Stimulated activated memory B cell treated with anti-CD40 and anti-IgM and Interleukin-4, amounts not matched to agents 10 μg/mL and 1 μg/mL and 100 μg/mL, for 72 hours (primary cell): ENCODE measurements at places on chromosomes 7 and 10.

GRCh38 chr10:54799506-54799905, 1.5 kb downstream of the PCDH15 start:
- ATAC-seq, result no peak

DNA sequence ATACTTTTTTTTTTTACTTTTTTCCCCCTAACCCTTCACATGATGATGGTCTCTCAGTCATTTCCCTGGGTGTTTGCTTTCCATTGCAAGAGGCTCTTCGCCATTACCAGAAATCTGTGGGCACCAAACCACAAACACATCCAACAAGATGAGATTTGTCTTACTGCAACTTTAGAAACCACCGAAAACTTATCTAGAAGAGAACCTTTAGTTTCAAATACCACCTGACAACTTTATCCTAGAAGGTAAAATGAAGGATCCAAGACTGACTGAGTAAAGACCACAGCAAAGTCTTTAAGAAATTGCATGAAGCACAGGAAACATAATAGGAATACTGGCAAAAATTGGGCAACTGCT, 363.3 kb upstream of the MBL2 start:
- no peak for ATAC-seq

DNA sequence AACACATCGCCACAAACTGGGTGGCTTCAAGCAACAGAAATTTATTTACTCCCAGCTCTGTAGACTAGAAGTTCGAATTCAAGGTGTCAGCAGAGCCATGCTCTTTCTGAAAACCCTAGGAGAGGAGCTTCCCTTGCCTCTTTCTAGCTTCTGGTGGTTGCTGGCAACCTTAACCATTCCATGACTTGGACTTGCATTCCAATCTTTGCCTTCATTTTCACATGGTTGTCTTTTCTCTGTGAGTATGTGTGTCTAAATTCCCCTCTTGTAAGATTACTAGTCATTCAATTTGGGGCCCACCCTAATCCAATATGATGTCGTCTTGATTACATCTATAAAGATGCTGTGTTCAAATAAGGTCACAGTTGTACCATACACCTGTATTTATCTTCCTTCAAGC, 65.9 kb upstream of the PRKG1 start:
- no peak for ATAC-seq

GRCh38 chr7:50156163-50156562, 63.1 kb upstream of the ZPBP start:
- peak; percentile 54 for ATAC-seq

DNA sequence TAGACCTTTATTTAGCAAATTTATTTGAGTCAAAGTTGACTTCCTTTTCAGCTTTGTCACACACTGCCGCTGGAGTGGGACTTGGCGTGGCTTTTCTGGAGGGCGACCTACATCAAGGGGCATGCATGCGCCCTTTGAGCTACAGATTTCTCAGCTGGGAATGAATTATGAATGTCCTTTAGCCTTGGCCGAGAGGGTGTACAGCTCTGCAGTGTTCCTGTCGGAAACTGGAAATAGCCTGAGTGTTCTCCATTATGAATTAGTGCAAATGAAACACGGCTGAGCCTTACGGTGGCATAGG, 79.7 kb downstream of the GLRX3 start:
- no peak for ATAC-seq

- ATAC-seq, result no peak
Observed at GRCh38 chr10:83991986-83992753, 147.1 kb upstream of the GHITM start.

GRCh38 chr7:12540850-12541249, 29.7 kb upstream of the SCIN start:
- ATAC-seq, result no peak

DNA sequence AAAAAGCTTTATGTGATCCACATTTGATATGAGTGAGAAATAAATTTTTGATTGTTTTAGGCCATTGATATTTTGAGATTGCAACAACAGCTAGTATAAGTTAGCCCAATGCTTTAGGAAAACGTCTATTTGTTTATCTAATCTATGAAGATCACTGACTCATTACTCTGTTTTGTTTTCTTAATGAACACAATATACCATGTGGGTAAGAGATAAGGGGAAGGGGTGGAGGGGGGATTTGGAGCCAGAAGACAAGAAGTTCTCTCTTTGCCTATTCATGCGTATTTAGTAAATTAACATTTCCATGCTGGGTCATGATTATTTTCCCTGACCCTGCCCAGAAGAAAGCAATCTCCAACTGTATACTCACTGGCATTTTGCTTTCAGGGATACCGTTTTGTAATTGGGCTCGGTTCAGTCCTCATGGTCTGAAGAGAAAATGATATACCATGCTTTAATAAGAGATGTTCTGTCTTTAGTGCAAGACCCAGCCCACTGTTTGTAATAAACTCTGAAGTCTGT, 359.5 kb upstream of the NPSR1 start:
- no peak for ATAC-seq

DNA sequence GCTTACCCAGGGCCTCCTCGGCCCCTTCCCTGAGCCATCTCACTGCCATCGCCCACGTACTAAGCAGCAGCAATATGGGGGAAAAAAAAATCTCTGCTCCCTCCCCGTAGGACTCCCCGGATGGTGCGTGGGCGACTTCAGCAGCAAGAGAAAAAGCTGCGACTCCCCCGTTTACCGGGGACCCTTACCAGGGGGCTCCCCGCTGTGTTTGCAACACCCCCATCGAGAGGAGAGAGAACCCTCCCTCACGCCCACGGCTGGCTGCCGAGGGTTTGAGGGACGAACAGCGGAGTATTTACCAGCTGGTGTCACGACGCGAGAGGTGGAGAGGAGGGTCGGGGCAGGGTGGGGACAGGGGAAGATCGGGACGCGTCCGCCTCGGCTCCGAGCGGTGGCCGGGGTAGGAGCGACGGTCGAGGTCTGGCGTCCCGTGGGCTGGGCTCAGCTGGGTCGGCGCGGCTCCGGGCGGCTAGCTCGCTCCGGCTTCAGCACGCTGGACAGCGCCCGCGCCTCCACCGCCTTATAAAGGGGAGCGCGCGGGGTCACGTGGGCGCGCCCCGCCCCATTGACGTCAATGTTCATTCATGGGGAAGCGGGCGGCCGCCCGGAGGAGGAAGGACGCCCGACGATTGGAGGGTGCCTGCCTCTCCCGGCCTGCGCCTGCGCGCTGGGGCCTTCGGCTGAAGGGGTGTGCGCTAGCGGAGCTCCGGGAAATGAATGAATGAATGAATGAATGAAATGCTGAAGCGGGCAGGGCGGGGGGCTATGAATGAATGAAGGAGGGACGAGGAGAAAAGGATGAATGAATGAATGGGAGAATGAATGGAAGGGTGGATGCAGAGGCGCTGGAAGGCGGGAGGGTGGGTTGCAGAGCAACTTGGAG, at the start of gene VGF:
Gene VGF (minus strand): TSS at position 495 of the 883 bp plus-strand sequence. CDS start 726 bp downstream, outside the sequence.
- ATAC-seq, result peak; percentile 88

GRCh38 chr7:24005517-24005916, 278.5 kb upstream of the NPY start:
- ATAC-seq, result no peak

- ATAC-seq, result no peak
Observed at GRCh38 chr10:4538016-4538415, 288.0 kb upstream of the AKR1E2 start.

- ATAC-seq, result peak; percentile 80
Observed at GRCh38 chr10:83680470-83680891, 458.8 kb upstream of the GHITM start.

- no peak for ATAC-seq
Observed at GRCh38 chr7:30548845-30549244, 44.2 kb upstream of the GGCT start.

DNA sequence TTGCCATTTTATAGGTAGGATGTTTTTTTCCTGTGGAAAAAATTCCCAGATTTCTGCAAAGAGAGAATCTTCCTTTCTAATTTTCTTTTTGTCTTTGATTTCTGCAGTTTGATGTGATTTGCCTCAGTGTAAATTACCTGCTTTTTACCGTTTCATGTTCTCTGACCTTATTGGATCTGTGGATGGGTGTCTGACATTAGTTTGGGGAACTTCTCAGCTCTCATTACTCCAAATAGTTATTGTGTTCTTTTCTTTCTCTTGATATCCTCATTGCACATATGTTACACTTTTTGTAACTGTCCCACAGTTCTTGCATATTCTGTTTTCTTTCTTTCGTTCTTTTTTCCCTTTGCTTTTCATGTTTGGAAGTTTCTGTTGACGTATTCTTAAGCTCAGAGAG, 28.5 kb downstream of the NACAD start:
- no peak for ATAC-seq

DNA sequence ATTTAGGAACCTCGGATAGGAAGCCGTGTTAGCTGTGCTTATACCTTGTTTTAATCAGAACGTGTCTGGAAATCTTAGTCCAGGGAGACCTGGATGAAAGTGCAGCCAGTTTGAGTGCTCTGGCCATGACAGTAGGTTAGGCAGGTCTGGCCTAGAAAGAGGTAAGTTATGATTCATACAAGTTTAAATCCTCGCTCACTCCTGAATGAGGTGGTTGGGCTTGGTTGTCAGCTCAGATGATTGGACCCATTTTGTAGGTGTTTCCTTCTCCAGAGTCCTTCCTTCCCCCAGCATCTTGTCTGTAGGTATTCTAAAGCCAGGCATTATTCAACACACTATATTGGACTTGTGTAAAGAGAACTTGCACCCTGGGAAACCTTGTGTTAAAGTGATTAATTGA, 561.9 kb upstream of the GALNT17 start:
- ATAC-seq, result no peak

DNA sequence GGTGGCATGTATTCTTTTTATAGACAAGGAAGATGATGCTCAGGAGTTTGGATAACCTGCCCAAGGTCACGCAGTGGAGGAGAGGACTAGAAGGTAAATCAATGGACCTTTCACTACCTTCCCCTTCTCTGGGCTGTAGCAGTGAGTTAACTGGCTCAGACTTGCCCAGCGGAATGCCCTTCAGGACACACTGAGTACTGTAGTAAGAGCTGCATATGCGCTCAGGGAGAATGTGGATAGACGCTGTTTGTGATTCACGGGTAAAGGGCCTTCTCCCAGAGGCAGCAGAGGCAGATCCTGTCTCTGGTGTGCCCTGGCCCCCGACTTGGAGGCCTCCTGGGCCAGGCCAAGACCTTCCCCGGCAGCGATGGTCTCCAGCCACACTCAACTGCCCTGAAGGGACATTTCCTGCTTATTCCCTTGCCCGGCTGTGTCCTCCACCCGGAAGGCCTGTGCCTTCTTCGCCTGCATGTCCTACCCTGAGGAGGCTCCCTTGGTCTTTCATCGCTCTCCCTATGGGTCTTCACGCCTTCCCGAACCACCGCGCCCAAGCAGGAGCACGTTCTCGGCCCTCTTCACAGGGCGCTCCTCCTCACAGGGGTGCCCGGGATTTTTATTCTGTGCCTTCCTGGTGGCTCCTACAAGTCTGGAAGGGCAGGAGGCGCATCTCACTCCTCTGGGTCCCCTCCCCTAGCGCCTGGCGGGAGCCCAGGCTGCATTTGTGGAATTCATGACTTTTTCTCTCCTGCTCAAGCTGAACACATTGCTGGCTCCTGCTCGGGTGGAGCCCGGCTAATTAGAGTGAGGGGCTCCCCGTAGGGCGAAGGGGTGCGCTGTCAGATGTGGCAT, 1.8 kb upstream of the IKZF1 start:
- ATAC-seq, result no peak

- ATAC-seq, result no peak
Observed at GRCh38 chr7:154308928-154309327, 256.7 kb downstream of the DPP6 start.

DNA sequence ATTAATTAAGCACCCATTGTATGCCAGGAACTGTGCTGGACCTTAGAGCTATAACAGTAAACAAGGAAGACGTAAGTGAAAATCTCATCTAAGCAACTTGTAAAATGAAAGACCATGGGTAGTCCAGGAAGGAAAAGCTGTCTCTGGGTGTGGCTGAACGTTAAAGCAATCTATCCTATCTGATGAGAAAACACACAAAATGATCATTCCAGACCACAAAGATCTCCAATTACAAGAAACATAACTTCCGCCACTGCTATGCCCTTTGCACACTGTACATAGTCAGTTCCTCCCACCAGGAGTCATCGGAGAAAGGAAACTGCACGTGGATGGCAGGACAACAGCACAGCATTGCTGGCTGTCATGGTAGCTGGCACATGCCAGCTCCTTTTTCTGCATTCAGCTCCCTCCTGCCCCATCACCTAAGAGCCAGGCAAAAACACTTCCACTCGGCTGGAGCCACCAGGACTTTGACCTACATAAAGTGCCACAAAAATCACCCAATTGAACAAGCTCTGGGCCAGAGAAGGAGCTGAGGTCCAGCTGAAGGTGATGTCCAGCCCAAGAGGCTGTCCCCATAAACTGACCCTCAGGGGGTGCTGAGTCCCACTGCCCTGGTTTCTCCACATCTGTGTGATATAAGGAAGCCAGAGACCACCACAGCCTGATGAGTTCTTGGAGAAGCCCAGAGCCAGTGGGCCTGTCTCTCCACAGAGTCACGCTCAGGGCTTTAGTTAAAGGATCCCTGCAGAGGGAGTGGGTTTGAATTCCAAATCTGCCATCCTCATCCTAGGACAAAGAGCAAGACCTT, 56.4 kb downstream of the STEAP1B start:
- no peak for ATAC-seq

GRCh38 chr10:116608686-116609594, 11.8 kb upstream of the PNLIPRP2 start:
- no peak for ATAC-seq

DNA sequence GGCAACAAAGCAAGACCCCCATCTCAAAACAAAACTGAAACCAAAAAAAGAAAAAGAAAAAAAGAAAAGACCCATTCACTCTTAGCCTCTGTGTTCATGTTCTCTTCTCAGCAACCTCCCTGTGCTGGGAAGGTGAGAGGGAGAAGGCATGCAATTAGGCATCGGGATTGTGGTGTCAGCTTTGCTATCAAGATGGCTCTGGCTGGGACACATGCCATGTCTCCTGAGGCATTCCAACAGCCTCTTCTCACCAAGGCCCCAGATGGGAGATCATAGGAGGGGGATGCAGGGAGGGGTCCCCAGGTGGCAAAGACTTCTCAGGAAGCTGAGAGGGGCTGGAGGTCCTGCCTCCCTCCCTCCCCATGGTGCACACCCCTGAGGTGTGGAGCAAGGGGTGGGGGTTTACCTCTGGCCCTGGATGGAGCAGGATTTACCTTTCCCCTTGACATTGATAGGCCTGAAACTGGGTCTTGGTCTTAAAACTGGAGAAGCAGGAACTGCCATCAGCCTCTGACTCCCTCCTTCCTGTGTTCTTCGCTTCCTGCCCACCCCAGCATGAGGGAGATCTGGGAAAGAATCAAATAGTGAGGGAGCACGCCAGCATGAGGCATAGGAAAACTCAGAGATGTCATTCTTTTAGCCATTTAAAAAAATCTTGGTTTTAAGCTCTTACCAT, 96.2 kb upstream of the DUSP5 start:
- ATAC-seq, result no peak

DNA sequence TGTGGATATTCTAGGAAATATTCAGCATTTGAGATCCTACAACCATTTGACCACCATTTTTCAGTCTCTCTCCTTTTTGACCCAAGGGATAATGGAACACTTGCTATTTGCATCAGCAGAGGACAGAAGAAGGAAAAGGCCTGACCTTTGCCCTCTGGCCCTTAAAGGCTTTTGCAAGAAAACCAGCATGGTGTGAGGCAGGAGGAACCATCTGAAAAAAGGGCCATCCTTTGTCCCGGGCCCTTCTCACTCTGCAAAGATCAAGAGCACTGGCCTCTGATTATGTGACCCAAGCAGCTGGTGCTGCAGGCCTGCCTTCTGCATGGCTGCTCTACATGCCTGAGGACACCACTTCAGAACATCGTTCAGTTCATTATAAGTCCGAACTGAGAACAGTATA, 133.3 kb upstream of the STK17A start:
- no peak for ATAC-seq
